Left kidney (tissue), 8 donors: ENCODE measurements at places on chromosomes 1 and 21.

DNA sequence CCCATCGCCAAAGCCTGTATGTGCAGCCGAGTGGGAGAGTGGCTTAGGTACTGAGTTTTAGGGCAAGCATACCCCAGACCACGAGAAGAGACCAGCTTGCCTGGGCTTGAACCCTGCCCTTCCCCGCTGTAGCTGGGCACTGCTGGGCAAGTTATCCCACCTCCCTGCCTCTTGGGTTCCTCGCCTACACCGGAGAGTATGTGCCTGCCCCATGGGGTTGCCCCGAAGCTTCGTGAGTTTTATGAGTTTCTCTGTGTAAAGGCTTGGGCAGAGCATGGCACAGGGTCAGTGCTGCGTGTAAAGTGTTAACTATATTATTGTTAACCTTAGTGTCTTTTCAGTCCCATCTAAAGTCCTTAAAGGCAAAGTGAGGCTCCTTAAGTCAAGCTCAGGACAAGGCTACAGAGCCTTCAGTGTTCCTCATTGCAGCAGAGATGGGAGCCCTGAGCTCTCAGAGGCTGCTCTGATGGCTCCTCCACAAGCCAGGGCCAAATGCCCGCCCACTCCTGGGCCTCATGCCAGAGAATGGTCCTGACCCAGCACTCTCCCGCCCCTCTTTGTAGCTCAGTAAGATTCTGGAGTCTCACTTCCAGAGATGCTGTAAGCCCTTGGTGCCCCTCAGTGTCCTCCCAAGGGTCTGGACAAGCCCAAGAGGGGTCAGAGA is 37.0 kb upstream of the KCNA10 start:
- DNase-seq, result peak; percentile 5

DNA sequence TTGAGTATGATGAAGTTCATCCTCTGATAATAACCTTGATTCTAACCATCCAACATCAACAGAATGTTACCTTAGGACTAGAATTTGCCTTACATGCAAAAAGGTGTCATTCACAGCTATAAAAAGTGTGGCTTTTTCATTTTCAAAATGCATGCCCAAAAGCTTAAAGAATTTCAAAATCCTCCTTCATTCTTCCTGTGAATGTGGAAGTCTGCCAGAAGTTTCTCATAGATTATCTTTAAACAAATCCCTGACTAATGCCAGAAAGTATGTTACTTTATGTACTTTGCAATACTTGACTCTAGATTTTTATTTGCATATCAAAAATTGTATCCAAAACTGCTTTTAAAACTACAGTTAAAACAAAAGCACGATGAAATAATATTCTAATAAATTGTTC is 270.6 kb upstream of the ZRANB2 start:
- no peak for DNase-seq

DNA sequence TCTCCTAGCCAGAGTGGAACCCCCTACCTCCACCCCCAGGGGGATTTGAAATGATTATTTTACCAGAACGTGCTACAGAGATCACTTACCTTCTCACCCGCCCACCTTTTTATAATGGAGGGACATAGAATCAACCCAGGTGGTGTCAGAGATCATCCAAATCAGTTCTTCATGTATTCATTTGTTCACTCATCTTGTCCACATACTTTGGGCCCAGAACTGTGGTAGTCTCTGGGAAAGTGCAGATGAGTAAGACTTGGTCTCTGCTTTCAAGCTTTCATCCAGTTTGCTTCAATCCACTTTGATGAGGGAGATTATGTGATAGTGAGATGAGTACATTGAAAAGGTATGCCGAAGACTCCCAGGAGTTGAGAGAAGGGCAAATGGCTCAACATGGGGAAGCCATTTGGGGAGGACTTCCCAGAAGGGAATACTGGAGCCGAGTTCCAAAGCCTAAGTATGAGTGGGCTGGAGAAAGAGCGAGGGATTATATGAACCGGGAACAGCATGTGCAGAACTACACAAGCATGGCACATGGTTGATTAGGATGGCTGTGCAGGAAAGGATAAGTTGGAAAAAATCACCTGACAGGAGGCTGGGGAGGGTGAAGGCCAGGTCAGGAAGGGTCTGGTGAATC is 1.9 kb downstream of the FGGY start:
- DNase-seq, result no peak

DNA sequence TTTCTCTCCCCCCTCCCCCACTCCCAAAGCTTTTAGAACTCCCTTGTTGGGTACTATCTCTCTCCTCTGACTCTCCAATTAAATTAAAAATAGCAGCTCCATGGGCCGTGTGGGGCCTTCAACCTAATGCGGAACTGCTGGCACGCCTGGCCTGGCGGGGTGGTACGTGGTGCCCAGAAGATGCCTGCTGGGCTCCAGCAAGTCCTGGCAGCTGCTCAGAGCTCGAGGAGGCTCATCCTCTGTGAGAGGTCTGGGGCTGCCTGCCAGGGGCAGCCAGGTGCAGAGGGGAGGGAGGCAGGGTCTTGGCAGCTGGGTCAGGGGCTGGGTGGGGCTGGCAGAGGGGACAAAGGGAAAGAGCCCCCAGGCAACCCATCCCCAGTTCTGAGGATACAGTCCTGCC is 74.4 kb downstream of the ACTL8 start:
- no peak for DNase-seq

GRCh38 chr1:66731170-66731865 is 20.9 kb upstream of the DYNLT5 start:
- no peak for DNase-seq

DNA sequence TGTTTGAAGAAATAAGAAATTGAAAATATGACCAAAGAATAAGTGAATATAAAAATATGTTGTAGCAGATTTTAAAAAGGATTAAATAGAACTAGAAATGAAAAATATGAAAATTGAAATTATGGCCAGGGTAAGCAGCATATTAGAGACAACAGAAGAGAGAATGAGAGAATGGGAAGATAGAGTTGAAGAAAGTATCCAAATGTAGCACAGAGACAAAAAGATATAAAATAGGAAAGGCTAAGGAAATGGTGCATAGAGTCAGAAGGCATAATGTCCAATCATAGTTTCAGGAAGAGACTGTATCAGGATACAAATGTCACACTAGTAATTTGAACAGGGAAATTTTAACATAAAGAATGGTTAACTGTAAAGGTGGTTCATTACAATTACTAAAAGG is 29.5 kb downstream of the AZIN2 start:
- no peak for DNase-seq

GRCh38 chr1:50966991-50967390 is 3.1 kb upstream of the CDKN2C start:
- DNase-seq, result no peak

DNA sequence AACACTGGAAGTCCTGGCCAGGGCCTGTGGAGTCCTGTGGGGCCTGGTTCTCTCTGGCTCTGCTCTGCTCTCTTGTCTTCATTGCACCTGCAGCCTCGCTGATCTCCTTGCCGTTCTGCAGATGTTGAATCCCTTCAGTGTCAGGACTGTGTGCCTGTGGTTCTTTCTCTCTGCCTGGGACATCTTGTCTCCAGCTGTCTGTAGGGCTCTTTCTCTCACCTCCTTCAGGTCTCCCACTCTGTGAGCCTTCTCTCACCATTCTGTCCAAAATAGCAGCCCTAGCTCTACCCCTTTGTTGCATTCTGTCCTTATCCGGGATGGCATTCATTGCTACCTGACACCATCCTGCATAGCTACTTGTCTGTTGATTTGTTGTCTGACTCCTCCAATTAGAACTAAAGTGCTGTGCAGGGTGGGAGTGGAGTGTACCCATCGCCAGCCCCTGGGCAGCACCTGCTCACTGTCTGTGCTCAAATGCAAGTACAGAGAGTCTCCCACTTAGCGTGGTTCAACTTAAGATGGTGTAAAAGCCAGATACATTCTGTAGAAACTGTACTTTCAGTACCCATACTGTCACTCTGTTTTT is 8.9 kb downstream of the PGBD2 start:
- no peak for DNase-seq

DNA sequence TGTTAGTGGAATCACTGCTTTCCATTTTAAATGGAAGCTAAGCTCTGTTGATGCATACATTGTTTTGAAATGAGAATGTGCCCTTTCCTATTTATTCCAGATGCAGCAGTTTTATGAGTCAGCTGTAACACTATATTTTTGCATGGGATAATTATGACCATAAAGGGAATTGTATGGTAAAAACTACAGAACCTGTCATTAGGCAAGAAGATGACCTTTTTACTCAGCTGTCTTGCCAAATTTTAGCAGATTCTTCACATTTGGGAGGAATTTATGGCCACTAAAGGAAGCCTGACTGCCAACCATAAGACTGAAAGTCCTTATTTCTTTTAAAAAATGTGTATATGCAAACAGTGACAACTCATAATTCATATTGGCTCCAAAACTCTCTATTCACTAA is 356.3 kb upstream of the PRMT6 start:
- DNase-seq, result no peak

- no peak for DNase-seq
Measured at GRCh38 chr1:194331758-194332157, 1145.3 kb upstream of the B3GALT2 start.

- no peak for DNase-seq
Measured at GRCh38 chr1:49059087-49059486, 282.4 kb upstream of the BEND5 start.

DNA sequence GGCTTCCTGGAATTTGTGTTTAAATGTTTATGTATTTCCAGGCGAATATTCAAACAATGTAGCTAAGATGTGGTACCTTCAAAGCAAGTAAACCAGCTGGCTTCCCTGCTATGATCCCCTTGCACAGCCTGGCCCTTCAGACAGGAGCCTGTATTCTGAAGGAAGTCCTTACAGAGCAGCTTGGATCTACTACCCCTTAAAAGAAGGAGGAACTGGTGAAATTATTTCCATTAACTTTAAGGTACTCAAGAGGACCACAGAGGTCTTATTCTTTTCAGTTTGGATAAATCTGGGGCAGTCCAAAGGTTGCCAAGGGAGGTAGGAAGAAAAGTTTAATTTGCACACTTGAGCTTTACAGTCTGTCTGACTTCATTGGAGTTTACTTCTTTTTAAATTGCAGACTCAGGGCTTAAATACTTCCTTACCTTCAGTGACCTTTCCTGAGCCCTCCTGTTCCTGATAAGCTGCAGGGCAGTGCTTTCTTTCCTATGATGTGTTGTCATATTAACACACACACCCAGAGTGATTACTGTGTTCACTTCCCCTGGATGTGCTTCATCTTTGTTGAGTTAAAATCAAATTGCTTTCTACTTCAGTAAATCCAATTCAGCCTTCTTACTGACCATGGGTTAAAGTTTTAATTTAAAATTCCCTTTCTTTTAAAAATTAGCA is 40.5 kb downstream of the DISC1 start:
- DNase-seq, result no peak

GRCh38 chr1:59026472-59026948 is 242.7 kb upstream of the JUN start:
- no peak for DNase-seq

GRCh38 chr1:219751870-219752507 is 139.1 kb upstream of the ZC3H11B start:
- no peak for DNase-seq

GRCh38 chr1:96259399-96259798 is 462.2 kb upstream of the PTBP2 start:
- DNase-seq, result no peak

GRCh38 chr1:84493747-84494146 is 12.4 kb upstream of the SPATA1 start:
- DNase-seq, result no peak

DNA sequence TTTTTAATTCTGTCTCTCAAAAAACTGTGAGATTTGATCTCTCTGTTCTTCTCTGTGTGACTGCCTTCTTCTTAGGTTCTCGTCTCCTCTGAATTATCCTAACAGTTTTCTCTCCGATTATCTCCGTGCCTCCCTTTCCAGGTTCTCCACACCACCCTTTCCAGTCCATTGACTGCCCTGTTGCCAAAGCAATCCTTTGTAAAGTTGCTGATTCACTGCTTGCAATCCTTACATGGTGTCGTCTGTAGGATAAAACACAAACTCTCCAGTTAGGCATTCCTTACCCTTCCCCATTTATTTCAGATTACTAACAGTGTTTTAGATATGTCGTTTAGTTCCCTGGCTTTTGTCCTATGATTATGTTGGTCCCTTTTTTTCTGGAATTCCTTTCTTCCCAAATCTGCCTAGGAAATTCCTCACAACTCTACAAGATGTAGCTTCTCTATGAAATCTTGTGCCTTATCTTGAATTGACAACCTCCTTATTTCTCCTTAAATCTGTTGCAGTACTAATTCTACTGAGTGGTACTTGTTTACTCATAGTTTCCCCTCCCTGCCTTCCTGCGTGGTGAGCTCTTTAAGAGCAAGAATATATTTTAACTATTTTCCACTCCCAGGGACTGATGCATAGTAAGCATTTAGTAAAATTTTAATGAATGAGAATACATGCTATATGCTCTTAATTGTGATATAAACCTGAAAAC is 22.3 kb downstream of the RCOR3 start:
- DNase-seq, result no peak

GRCh38 chr1:179337942-179338560 is 27.7 kb upstream of the AXDND1 start:
- no peak for DNase-seq

- DNase-seq, result no peak
Measured at GRCh38 chr1:225182716-225183115, 245.1 kb downstream of the LBR start.

DNA sequence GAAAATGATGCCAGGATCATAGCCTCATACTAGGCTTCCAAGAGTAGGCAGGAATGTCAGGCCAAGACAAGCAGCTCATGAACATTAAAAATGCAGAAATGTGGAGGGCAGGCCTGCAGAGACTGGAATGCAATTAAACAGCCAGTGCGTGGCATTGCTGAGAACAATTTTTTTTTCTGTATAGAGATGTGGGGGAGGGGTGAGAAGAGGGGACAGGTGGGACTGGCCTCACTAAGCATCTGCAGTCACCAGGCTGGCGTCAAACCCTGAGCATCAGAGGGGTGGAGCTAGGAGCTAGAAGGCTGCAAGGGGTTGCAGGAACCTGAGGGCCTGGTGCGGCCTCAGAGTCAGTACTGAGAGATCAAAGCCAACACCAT is 114.1 kb downstream of the TNR start:
- DNase-seq, result peak; percentile 46

- no peak for DNase-seq
Measured at GRCh38 chr1:95229037-95229436, 5.0 kb upstream of the RWDD3 start.

DNA sequence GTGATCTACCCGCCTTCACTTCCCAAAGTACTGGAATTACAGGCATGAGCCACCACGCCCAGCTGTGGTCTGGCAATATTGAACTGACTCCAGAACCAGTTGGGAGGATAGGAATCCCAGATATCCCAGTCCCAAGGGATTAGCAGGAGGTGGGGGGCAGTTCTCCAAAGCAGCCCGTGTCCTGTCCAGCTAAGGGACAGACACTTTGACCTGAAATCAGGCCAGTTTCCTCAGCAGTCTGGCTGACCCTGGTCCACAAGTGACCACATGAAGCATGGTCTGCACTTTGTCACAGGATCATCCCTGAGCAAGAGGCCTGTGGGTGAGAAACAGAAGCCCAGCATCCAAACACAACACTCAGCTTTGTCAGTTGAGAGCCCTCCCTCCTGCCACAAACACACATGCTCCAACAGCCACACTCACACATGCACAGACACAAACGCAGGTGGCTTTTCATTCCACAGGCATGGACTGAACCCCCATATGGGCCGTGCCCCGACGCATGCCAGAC is 2.7 kb upstream of the FDPS start:
- no peak for DNase-seq

- DNase-seq, result no peak
Measured at GRCh38 chr1:29202053-29202452, 20.4 kb upstream of the SRSF4 start.

- no peak for DNase-seq
Measured at GRCh38 chr21:39533545-39534380, 79.0 kb upstream of the B3GALT5 start.
